ENCODE measurements at places on chromosomes 7 and 10. TPM values are rescaled to one million over a fixed set of nuclear protein-coding genes. Genes with fewer than 3 reads are reported as not detected.

Gene CTNNA3
- not detected for total RNA-seq

Gene TACR2
- total RNA-seq = 1.9 TPM

Gene SNCG
- total RNA-seq = not detected

Gene NEUROD6
- not detected for total RNA-seq

Gene TMEM184A
- not detected for total RNA-seq

Gene MMRN2
- not detected for total RNA-seq

Gene PRSS37
- not detected for total RNA-seq

Gene LRMDA
- not detected for total RNA-seq

Gene COX19
- total RNA-seq = 20.5 TPM

Gene NANOS1
- 3.1 TPM for total RNA-seq

Gene TRPV6
- total RNA-seq = 0.07 TPM

Gene CHCHD2
- total RNA-seq = 405 TPM

Gene HSPA12A
- 0.07 TPM for total RNA-seq

Gene GIMAP7
- not detected for total RNA-seq

Gene TEX36
- not detected for total RNA-seq

Gene AMZ1
- not detected for total RNA-seq

Gene PRSS1
- not detected for total RNA-seq

Gene FEZF1
- total RNA-seq = not detected

Gene ACSM6
- not detected for total RNA-seq

Gene FZD8
- total RNA-seq = 0.52 TPM

Gene CCDC136
- total RNA-seq = 25.9 TPM

Gene EPHB6
- not detected for total RNA-seq

Gene DBNL
- total RNA-seq = 116 TPM

Gene AGAP9
- 12.0 TPM for total RNA-seq

Gene TMEM273
- 0.51 TPM for total RNA-seq

Gene CACNB2
- total RNA-seq = not detected

Gene TNPO3
- 54.0 TPM for total RNA-seq

Gene FBXL13
- total RNA-seq = 4.2 TPM

Gene RPEL1
- not detected for total RNA-seq

Gene SLC29A3
- 3.4 TPM for total RNA-seq

Gene COBL
- not detected for total RNA-seq

Gene TAS2R3
- total RNA-seq = 1.0 TPM

Gene ADIRF
- not detected for total RNA-seq

Gene PAPOLB
- total RNA-seq = not detected

Gene SPDYE9
- not detected for total RNA-seq

Gene FRG2B
- not detected for total RNA-seq

Gene NACAD
- total RNA-seq = not detected

Gene GIMAP8
- not detected for total RNA-seq

Gene ZNF425
- 1.8 TPM for total RNA-seq

Gene RNF148
- total RNA-seq = not detected

Gene SEC61G
- total RNA-seq = 179 TPM

Gene TUBB8
- total RNA-seq = not detected

Gene MAP3K8
- total RNA-seq = 69.8 TPM

Gene OPN4
- not detected for total RNA-seq

Gene MRLN
- total RNA-seq = not detected

Gene AS3MT
- not detected for total RNA-seq

Gene VWDE
- total RNA-seq = not detected

Gene AKR1C2
- total RNA-seq = not detected

Gene ZMIZ2
- 16.2 TPM for total RNA-seq

Gene FAM13C
- total RNA-seq = not detected

Gene MGMT
- 33.8 TPM for total RNA-seq

Gene FAM25G
- total RNA-seq = not detected

Gene CREB5
- 52.1 TPM for total RNA-seq

Gene LOXL4
- total RNA-seq = not detected

Gene PROSER2
- total RNA-seq = not detected

Gene CYP2E1
- 0.61 TPM for total RNA-seq

Gene AKR1C8
- not detected for total RNA-seq

Data from Karpas-422 (cell line).